IMR-90 (cell line): ENCODE measurements at places on chromosomes 1 and 21. TPM values are rescaled to one million over a fixed set of nuclear protein-coding genes. Genes with fewer than 3 reads are reported as not detected.

- H3K27ac ChIP-seq, result no peak overlapping the region
- no peaks in the 10 kb centered on the region for H3K4me1 ChIP-seq
- H3K36me3 ChIP-seq, result no peaks in the 10 kb centered on the region
- H3K4me3 ChIP-seq, result no peak overlapping the region
- no peaks in the 10 kb centered on the region for H3K27me3 ChIP-seq
- DNase-seq, result no peak
Measured at GRCh38 chr1:81505831-81506230, 294.9 kb upstream of the ADGRL2 start.

GRCh38 chr1:246591047-246591446, 24.8 kb downstream of the CNST start:
- peaks cover 4% of the 10 kb centered on the region for H3K36me3 ChIP-seq
- no peak overlapping the region for H3K4me3 ChIP-seq
- H3K27me3 ChIP-seq, result no peaks in the 10 kb centered on the region
- no peak overlapping the region for H3K27ac ChIP-seq
- peaks cover 13% of the 10 kb centered on the region for H3K4me1 ChIP-seq

AMY1C gene
- not detected in 2 replicates for polyA plus RNA-seq

DNA sequence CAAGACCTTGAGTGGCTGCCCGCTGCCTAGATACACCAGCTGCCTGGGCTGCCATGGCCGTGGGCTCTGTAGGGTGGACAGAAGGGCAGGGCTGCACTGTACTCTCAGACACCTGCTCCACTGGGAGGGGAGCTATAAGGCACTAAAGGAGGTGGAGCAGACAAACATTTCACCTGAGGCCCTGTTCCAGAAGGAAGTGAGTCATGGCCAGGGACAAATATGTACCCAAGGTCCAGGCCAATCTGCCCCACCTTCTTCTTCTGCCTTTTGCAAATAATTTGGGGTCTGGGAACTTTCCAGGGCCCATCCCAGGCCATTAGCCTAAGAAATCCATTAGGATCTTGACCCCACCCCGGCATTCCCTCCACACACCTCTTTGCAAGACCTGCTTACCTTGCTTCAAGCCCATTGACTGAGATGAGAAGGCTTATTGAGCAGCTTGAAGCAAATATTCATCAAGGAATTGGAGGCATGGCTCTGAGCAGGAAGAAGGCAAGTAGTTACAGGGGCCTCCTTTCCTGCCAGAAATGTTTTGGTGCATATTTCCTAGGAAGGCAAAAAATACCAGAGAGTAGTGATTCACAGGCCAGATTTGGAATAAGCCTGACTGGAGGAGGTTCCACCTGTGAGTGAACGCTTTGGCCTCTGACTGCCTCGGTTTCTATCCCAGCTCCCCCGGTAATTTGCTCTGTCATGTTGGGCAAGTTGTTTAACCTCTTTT, at the start of gene CAPN8:
Gene CAPN8 (minus strand): TSS at position 110 of the 721 bp plus-strand sequence. CDS start 55 bp downstream, at position 55.
- H3K27ac ChIP-seq, result no peak within 1 kb of the TSS
- no peak for DNase-seq
- no peaks in the 10 kb centered on the region for H3K4me1 ChIP-seq
- H3K4me3 ChIP-seq, result no peak within 1 kb of the TSS
- H3K36me3 ChIP-seq, result no peaks in the 10 kb centered on the region
- H3K27me3 ChIP-seq, result peaks cover 13% of the 10 kb centered on the region

TNFRSF9 gene
- polyA plus RNA-seq, result 0.43 and 0.56 TPM in 2 replicates

- no peaks in the 10 kb centered on the region for H3K36me3 ChIP-seq
- peaks cover 10% of the 10 kb centered on the region; the same call in 1 of the 2 replicates for H3K4me1 ChIP-seq
- H3K27ac ChIP-seq, result no peak overlapping the region
- H3K4me3 ChIP-seq, result no peak overlapping the region
- H3K27me3 ChIP-seq, result no peaks in the 10 kb centered on the region
Measured at GRCh38 chr1:8165595-8166360, 139.7 kb upstream of the ERRFI1 start.

GRCh38 chr21:35203093-35203977, 154.2 kb upstream of the RUNX1 start:
- H3K4me1 ChIP-seq, result peaks cover 34% of the 10 kb centered on the region
- H3K27ac ChIP-seq, result peak overlapping the region; percentile 85
- no peaks in the 10 kb centered on the region for H3K27me3 ChIP-seq

DNA sequence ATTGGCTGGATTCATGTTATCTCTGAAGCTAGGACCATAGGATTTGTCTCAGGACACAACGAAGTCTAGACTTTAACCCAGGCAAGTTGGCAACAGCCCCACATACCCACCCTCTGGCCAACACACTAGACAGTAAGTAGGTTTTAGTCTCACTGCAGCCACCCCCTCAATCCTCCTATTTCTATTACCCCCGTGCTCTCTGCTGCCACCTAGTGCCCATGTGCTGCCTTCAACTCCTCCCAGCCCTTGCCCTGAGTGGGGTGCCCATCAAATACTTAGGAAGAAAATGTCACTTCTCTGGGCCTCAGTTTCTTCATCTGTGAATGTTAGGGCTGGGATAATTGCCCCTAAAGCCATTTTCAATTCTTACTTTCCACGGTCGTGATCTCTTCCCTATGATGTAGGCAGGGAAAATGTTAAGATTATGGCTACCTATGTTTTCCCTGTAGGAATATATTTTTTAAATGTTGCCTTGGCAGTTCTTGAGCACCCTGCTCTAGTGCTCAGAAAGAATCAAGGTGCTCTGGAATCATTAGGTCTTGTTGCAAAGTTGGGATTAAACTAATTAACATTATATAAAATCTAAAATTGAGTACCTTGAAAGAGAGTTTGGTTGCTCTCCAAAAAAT, 213.0 kb downstream of the LMX1A start:
- no peaks in the 10 kb centered on the region for H3K36me3 ChIP-seq
- H3K4me1 ChIP-seq, result no peaks in the 10 kb centered on the region
- no peaks in the 10 kb centered on the region for H3K27me3 ChIP-seq

GRCh38 chr1:1562556-1563195, 12.0 kb downstream of the SSU72 start:
- no peak for DNase-seq
- no peak overlapping the region for H3K4me3 ChIP-seq
- no peak overlapping the region for H3K27ac ChIP-seq
- H3K4me1 ChIP-seq, result no peaks in the 10 kb centered on the region

DNA sequence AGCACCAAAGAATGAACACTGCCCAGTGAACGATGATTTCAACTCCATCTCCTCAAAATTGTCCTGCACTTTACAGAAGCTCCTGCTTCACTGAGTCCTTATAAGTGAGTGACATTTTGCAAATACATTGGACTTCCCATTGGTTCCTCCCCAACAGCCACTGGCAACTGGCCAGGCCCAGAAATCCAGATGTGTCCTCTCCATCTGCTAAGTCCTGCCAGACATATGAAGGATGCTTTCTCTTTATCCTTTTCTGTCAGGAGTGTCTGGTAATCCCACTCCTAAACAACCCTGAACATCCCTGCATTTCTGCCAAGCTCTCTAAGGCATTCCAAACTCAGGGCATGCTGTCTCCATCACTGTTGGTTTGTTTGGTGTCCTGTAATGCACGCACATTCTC, 271.8 kb downstream of the RRAGC start:
- no peak for DNase-seq
- no peaks in the 10 kb centered on the region for H3K4me1 ChIP-seq
- H3K27ac ChIP-seq, result no peak overlapping the region
- no peaks in the 10 kb centered on the region for H3K27me3 ChIP-seq
- no peaks in the 10 kb centered on the region for H3K36me3 ChIP-seq
- H3K4me3 ChIP-seq, result no peak overlapping the region

AQP10 gene
- not detected in 2 replicates for polyA plus RNA-seq

- DNase-seq, result no peak
- peaks cover 8% of the 10 kb centered on the region for H3K36me3 ChIP-seq
- peak overlapping the region; percentile 82 for H3K4me3 ChIP-seq
- H3K4me1 ChIP-seq, result peaks cover 2% of the 10 kb centered on the region; the same call in 1 of the 2 replicates
- H3K27me3 ChIP-seq, result peaks cover 3% of the 10 kb centered on the region
Measured at GRCh38 chr1:244049162-244050013, 1.7 kb upstream of the ZBTB18 start.

- H3K27me3 ChIP-seq, result no peaks in the 10 kb centered on the region
- H3K4me1 ChIP-seq, result no peaks in the 10 kb centered on the region; the same call in 1 of the 2 replicates
- no peaks in the 10 kb centered on the region for H3K36me3 ChIP-seq
- H3K4me3 ChIP-seq, result no peak overlapping the region
- H3K27ac ChIP-seq, result no peak overlapping the region
Measured at GRCh38 chr21:35520856-35521255, 471.8 kb upstream of the RUNX1 start.

OR2T11 gene
- polyA plus RNA-seq, result not detected in 2 replicates

C1orf105 gene
- polyA plus RNA-seq, result not detected in 2 replicates

DNA sequence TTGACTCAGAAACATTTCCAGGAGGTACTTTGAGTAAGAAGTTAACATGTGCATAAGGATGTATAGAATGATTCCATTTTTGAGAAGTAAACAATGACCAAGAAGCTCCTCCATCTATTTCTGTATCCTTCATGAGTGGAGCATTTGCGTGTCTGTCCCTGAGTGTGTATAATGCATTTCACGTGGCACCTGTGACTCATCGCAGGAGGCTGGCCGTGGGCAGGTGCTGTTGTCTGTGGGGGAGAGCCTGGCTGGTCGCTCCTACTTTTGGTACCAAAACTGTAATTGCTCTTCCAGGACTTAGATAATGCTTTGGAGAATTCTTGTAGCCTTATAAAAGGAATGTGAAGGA, 16.5 kb downstream of the SLC37A1 start:
- no peak for DNase-seq
- no peak overlapping the region for H3K27ac ChIP-seq
- no peaks in the 10 kb centered on the region for H3K36me3 ChIP-seq
- H3K27me3 ChIP-seq, result peaks cover 23% of the 10 kb centered on the region; the same call in 1 of the 2 replicates

GRCh38 chr1:176786274-176786673, 323.3 kb downstream of the PAPPA2 start:
- H3K27ac ChIP-seq, result no peak overlapping the region
- H3K4me1 ChIP-seq, result no peaks in the 10 kb centered on the region
- no peaks in the 10 kb centered on the region for H3K36me3 ChIP-seq
- DNase-seq, result no peak
- no peak overlapping the region for H3K4me3 ChIP-seq

DNA sequence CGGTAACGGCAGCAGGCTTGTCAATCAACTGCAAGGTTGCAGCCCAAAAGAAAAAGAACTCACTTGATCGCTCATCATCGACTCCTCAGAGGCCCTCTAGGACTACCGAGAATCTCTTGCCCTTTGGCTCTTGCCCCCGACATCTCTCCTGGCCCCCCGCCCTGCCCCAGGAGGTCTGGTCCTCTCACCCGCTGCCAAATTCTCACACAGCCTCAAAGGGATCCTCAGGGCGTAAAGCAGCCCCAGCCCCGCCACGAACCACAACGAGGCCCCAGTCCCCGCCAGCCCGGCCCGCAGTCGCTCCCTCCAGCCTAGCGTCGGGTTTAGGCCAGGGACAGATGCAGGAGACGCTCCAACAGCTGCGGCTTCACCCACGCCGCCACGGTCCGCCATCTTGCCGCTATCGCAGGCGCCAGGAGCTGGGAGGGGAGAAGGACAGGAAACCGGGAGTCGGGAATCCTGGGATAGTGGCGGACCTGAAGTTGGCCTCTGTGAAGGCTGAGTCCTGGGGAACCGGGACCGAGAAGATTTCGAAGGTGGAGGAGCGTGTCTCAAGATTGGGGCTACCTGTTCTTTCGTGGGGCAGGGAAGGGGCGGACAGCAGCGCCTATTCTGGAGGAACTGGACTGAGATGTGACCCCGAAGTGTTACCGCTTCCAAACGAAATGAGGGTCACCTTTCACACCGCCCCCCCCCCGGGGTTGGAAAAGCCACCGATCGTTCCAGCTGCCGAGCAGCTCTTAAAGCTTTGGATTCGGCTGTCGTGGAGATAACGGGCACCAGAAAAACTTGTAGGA, at the start of gene ST7L:
Gene ST7L (minus strand): TSS at position 421 of the 797 bp plus-strand sequence. CDS start 28 bp downstream, at position 393.
- 0 out of 2 replicates have a peak, but pooled peaks cover 3% of the 10 kb centered on the region for H3K36me3 ChIP-seq
- no peaks in the 10 kb centered on the region for H3K27me3 ChIP-seq
- peak within 1 kb of the TSS; percentile 99 for H3K27ac ChIP-seq
- peak within 1 kb of the TSS; percentile 86 for H3K4me3 ChIP-seq

TIAM1 gene
- polyA plus RNA-seq, result 2.9 TPM in 2 replicates

GRCh38 chr1:16630661-16631247, 17.4 kb upstream of the NBPF1 start:
- no peak overlapping the region for H3K4me3 ChIP-seq
- H3K27ac ChIP-seq, result no peak overlapping the region
- H3K36me3 ChIP-seq, result peaks cover 47% of the 10 kb centered on the region
- no peaks in the 10 kb centered on the region for H3K27me3 ChIP-seq

DNA sequence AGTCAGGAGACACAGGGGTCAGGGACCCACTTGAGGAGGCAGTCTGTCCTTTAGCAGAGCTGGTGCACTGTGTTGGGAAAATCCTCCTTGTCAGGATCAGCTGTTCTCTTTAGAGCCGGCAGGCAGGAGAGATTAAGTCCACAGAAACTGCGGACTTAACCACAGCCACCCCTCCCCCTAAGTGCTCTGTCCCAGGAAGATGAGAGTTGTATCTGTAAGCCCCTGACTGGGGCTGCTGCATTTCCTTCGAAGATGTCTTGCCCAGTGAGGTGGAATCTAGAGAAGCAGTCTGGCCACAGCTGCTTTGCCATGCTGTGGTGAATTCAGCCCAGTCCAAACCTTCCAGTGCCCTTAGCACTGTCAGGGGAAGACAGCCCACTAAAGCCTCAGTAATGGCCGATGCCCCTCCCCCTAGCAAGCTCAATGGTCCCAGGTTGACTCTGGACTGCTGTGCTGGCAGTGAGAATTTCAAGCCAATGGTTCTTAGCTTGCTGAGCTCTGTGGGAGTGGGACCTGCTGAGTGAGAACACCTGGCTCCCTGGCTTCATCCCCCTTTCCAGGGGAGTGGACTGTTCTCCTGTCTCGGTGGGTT, 172.8 kb downstream of the ST6GALNAC3 start:
- no peaks in the 10 kb centered on the region for H3K36me3 ChIP-seq
- no peak overlapping the region for H3K4me3 ChIP-seq
- H3K27ac ChIP-seq, result no peak overlapping the region
- no peaks in the 10 kb centered on the region for H3K27me3 ChIP-seq

CHI3L2 gene
- polyA plus RNA-seq, result 0.19 and 0.39 TPM in 2 replicates

DNA sequence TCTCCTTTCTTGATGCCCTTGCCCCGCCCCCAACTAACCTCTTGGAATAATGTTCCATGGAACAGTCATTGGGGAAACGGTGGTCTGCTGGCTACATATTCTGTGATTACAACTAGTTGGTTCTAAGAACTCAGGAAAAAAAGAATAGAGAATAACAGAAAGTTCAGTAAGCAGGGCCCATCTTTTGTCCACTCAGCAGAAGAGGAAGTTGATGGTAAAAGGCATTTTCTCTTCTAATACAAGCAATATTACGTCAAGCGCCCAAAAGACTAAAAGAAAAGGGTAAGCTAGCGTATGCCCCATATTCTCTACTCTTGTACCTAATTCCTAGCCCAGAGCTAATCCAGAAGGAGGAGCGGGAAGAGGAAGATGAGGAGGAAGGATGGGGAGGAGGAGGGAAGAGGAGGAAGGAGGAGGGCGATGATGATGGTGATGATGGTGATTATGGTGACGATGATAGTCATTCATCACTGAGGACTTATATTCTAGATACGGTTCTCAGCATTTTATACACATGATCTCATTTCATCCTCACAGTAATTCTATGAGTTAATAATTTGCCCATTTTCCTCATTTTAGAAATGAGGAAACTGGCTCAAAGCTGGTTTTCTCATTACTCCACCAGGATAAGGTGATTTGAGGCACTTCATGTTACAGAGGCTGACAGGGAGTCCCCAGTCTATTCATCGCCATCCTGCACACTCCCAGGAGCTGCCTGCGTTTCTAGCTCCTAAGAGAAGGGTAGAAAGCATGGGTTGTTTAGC, 76.6 kb upstream of the EFHD2 start:
- H3K36me3 ChIP-seq, result no peaks in the 10 kb centered on the region
- no peak for DNase-seq
- no peaks in the 10 kb centered on the region; the same call in 1 of the 2 replicates for H3K27me3 ChIP-seq
- H3K4me3 ChIP-seq, result no peak overlapping the region
- no peak overlapping the region for H3K27ac ChIP-seq
- peaks cover 14% of the 10 kb centered on the region for H3K4me1 ChIP-seq
